ENCODE measurements at places on chromosomes 2 and 18.

- DNase-seq = no peak
Measured at GRCh38 chr2:120347396-120348060, 1.6 kb downstream of the INHBB start.

GRCh38 chr2:42752816-42753813 is 10.8 kb downstream of the OXER1 start:
- DNase-seq = peak; percentile 62

GRCh38 chr18:54850598-54850997 is 22.3 kb downstream of the RAB27B start:
- DNase-seq = no peak

DNA sequence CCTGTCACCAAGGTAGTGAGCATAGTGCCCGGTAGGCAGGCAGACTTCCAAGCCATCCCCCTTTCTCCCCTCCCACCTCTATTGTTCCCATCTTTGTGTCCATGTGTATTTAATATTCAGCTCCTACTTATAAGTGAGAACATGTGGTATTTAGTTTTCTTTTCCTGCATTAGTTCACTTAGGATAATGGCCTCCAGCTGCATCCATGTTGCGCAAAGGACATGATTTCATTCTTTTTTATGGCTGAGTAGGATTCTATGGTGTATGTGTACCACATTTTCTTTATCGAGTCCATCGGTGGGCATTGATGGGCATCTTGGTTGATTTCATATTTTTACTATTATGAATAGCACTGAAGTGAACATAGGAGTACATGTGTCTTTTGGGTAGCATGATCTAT is 35.3 kb downstream of the MMADHC start:
- DNase-seq = no peak

DNA sequence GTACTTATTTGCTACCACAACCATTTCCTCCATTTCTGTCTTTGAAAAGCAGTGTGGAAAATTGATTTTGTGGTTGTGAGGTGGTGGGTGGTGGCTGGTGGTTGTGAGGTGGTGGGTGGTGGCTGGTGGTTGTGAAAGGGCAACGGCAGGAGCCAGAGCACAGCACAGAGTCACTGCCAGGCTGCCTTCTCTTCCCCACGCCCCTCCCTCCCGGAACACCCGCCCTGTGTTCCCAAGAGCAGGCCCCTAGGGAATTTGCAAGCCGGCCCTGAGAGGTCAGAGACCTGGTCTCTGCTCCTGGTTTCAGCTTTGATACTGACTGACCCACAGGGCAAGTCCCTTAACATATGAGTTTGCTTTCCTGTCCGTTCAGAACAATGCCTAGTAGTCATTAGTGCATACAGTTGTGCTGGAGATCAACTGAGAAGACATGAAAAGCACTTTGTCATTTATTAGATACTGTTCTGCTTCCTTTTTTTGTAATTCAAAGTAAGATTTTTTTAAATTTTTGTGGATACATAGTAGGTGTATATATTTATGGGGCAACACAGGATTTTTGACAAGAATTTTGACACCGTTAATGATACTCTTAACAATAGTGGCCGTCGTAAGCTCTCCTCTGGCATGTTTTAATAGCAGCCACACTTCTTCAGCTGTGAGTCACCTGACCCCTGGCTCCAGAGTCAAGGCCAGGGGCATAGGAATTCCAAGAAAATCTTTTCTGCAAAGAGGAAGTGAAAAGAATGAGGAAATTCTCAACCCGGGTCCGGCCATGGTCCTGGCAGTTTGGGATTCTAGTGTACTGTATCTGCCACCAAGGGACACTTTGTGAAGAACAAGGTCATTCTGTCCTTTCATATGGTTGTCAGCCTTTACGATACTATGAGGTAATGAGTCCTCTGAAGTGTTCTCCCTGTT is 53.2 kb downstream of the ITGA6 start:
- no peak for DNase-seq

DNA sequence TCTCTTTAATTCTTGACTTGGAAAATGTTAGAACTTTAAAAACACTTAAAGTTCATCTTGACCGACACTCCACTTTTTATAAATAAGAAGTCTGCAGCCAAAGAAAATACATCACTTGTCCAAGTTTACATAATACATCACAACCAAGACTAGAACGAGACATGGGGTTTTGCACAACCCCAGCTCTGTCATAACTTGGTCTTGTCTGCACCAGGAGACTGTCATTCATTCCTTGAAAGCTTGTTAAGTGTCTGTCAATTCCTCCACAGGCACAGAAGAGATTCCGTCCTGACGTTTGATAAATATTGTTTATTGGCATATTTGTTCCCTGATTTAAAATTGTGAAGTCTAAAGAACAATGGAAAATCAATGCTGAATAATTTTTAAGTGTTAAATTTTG is 139.5 kb upstream of the SETBP1 start:
- no peak for DNase-seq
